Tibial nerve (tissue), 4 donors: ENCODE measurements at places on chromosomes 4 and X. TPM values are rescaled to one million over a fixed set of nuclear protein-coding genes. Genes with fewer than 3 reads are reported as not detected.

DNA sequence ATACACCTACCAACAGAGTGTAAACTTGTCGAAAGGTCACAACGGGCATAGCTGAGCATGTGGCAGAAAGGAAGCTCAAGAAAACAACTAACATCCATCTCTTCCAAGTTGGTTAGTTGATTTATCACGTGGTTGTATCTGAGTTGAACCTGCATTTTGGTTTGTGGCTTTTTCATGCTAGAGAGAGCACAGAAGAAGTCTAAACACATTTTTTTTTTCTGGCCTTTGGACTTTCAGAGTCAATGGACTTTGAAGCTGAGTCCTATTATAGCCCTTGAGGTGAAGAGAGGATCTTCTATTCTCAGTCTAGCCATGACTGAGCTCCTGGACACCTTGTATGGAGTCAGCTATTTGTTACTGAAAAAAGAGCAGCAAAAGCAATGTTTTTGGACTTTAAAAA is 150.6 kb upstream of the TRPC5 start:
- no peaks in the 10 kb centered on the region for H3K36me3 ChIP-seq
- no peak for DNase-seq
- H3K4me3 ChIP-seq = no peak overlapping the region
- no peak overlapping the region for H3K27ac ChIP-seq

DNA sequence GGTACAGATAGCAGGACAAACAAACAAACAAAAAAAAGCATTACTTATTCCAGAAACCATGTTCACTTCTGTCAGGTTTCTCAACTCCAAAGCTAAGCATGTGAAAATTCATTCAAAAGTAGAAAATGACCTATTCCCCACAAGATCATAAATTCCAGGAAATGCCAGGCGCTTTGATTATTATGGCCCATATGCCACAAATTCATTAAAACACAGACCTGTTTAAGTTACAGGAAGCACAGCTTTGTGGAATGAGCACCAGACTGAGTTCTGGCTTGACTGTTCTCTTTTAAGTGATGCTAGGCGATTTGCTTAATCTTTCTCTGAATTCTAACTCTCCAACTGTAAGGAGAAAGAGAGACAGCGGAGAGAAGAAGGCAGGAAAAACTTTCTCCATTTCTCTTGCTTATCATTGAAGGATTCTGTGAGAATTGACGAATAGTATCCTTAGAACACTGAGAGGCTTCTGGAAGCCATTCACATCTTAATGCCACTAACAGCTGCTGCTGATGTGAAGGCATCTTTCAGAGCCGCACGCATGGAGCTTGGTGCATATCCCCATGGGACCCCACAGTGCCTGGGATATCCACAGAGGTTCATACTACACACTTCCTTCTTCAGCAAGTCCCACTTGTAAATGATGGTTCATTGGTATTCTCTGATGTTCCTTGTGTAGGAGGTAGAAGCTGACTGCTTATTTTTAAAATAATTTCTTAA is 138.0 kb downstream of the ZNF674 start:
- H3K27me3 ChIP-seq = no peaks in the 10 kb centered on the region
- DNase-seq = no peak
- H3K27ac ChIP-seq = no peak overlapping the region
- no peak overlapping the region for H3K4me3 ChIP-seq

DNA sequence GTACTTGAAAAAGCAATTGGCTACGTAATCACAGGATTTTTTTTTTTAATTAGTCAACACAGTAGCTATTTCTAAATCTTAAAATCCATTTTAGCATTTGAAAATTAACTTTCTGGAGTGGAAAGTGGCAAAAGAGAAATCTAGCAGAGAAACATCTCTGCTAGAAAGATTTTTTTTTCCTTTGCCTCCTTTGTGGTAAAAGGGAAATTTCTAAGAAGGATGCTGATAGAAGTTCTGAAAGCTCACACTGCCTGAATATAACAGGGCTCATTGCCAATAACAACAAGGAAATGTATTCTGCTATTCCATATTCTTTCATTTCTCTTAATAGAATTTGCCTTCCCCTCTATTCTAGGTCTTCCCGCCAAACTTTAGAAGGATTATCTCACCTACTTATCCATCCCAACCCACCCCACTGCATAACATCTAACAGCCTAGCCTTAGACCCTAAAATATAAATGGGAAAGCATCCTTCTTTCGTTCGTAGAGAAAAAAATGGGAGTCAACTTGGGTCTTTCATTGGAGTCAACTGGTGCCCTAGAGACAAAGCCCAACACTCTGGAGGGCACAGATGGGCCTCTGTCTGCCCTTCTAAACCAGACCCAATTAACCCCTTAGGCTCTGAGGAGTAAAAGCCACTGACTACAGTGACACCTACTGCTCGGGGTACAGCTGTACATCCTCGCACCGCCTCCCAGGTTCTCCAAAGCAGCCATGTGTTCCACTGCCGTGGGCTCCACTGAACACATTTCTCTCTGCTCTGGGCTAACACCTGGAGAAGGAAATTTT is 103.9 kb downstream of the MAML3 start:
- no peaks in the 10 kb centered on the region for H3K27me3 ChIP-seq
- H3K27ac ChIP-seq = peak overlapping the region; percentile 62

DNA sequence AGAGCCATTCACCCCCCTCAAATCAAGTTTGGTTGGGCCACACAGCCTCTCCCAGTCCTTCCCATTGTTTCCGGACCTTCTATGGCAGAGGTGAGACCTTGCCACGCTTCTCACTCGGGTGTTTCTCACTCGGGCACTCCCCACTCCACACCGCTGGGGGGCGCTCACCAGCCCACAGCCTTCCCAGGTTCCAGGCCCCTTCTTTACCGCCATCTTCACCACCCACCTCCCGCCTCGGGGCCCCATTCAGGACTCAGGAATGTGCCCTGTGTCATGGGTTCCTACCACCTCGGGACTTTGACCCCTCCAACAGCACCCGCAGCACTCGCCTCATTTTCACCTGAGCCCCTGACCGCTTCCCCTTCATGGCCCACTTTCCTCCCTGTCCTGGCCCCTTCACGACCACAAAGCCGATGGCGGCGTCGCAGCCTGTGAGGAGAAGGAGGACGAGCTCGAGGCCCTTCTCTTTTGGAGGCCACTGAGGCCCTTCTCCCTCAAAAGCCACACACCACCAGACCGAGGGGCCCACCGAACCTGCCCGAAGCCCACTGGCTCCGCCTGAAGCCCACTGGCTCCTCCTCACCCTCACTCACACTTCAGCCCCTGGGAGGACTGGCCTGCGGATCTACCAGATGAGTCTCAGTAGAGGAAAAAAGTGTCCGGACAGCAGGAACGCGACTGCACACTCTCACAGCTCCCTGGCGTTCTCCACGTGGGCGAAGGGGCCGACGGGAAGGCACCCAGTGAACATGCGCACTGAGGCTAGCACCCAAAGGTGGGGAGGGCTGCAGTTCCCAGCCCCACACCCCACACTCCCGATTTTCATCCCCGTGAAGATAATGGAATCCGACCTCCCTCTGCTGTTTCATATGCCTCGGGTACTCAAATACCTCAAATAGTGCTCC is at the start of gene PAGE1:
Gene PAGE1 (minus strand): TSS at position 709 of the 905 bp plus-strand sequence. CDS start 1,214 bp downstream, outside the sequence.
- no peaks in the 10 kb centered on the region for H3K4me1 ChIP-seq
- H3K27me3 ChIP-seq = peaks cover 3% of the 10 kb centered on the region
- no peak within 1 kb of the TSS for H3K27ac ChIP-seq
- DNase-seq = no peak
- no peaks in the 10 kb centered on the region for H3K36me3 ChIP-seq
- no peak within 1 kb of the TSS for H3K4me3 ChIP-seq

DNA sequence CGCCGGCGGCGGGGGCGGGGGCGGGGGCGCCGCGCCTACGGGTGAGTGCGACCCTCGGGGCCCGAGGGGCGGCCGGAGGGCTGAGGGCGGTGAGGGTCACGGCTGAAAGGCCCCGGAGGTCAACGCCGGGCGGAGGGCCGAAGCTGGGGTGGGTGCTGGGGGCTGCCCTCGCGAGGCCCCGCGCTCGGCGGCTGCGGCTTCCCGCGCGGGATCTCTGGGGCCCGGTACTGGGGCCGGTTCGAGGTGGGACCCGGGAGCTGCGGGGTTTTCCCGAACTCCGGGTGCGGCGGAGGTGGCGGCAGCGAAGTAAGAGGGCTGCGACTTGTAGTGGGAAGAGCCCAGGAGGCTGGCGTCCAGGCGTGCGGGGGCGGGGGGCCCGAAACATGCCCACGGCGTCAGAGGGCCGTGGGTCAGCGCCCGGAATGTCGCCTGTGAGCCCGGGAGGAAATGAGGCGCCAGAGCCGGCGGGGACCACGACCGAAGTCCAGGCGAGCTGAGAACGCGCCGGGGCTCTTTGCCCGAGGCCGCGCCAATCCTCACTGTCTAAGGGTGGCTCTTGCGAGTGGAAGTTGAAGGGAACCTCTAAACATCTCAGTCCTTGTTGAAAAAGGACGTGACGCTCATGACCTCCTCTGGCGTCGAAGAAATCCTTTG is 407 bp downstream of the IL13RA1 start:
- H3K36me3 ChIP-seq = no peaks in the 10 kb centered on the region
- no peaks in the 10 kb centered on the region for H3K27me3 ChIP-seq
- peaks cover 4% of the 10 kb centered on the region for H3K4me1 ChIP-seq
- H3K27ac ChIP-seq = peak overlapping the region; percentile 89
- peak overlapping the region; percentile 54 for H3K4me3 ChIP-seq
- DNase-seq = no peak

DNA sequence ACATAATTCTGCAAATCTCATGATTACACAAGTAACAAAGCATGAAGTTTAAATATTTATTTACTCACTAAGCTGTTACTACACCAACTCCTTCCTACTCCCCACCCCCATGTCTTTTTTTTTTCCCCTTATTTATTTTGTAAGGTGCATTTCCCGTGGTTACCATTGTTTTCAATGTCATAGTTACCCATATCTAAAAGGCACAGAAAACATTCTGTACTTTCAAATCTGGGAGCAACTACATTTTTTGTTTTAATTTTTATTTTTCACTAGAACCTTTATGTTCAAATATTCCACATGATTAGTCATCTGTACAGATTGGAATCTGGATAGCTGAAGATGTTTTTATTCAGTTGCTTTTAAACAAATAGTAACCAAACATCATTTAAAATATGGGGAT is 62.8 kb downstream of the PPP3CA start:
- H3K36me3 ChIP-seq = no peaks in the 10 kb centered on the region
- no peaks in the 10 kb centered on the region for H3K4me1 ChIP-seq
- H3K27ac ChIP-seq = no peak overlapping the region
- no peak overlapping the region for H3K4me3 ChIP-seq

DNA sequence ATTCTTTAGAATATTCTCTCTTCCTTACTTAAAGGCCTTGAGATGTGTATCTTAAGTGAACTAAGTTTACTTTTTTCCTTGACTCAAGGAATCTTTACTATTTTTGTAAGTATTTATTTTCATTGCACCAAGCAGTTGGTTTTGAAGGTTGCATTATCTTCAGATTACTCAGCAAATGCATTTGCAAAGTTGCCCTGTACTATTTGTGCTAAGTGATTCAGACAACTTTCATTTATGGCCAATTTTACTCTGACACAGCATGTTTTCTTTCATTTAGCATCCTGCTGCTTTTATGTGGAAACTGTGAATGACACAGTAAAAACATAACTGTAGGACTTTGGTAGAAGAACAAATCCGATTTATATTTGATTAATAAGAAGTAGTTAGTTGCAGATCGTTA is 191.0 kb downstream of the CCSER1 start:
- no peaks in the 10 kb centered on the region for H3K27me3 ChIP-seq
- DNase-seq = no peak
- H3K4me3 ChIP-seq = no peak overlapping the region
- peaks cover 26% of the 10 kb centered on the region for H3K4me1 ChIP-seq
- H3K36me3 ChIP-seq = no peaks in the 10 kb centered on the region
- H3K27ac ChIP-seq = no peak overlapping the region

GRCh38 chrX:135737366-135738071 is 24.1 kb downstream of the CT45A1 start:
- DNase-seq = no peak
- H3K4me1 ChIP-seq = no peaks in the 10 kb centered on the region
- H3K27me3 ChIP-seq = no peaks in the 10 kb centered on the region
- no peaks in the 10 kb centered on the region for H3K36me3 ChIP-seq

- no peak overlapping the region for H3K4me3 ChIP-seq
- no peaks in the 10 kb centered on the region for H3K27me3 ChIP-seq
- H3K36me3 ChIP-seq = no peaks in the 10 kb centered on the region
- DNase-seq = no peak
- no peak overlapping the region for H3K27ac ChIP-seq
- peaks cover 73% of the 10 kb centered on the region for H3K4me1 ChIP-seq
Observed at GRCh38 chr4:102817613-102818268, 9.6 kb downstream of the UBE2D3 start.

DNA sequence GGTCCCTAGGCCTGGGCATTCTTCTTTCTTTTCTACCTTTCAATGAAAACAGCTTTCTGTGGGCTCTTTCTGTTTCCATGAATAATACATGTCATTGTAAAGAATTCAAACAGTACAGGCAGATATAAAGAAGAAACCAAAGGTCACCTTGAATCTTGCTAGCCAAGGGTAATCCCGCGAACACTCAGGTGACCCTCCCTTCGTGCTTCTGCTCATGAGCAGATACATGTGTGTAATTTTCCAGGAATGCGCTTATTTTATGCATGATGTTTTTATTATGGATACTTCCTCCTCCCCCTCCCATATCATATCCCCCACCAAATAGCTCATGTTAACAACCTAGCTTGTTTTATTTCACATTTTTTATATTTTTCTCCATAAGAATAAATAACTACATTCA is 9.6 kb upstream of the JAKMIP1 start:
- H3K36me3 ChIP-seq = no peaks in the 10 kb centered on the region
- no peak for DNase-seq
- H3K27me3 ChIP-seq = no peaks in the 10 kb centered on the region
- no peak overlapping the region for H3K27ac ChIP-seq

The NCAPG gene
- total RNA-seq = 0.42 TPM

The FAM47A gene
- total RNA-seq = not detected

The CLDN22 gene
- total RNA-seq = not detected

The MUC7 gene
- total RNA-seq = not detected
